Common myeloid progenitor, CD34-positive (primary cell): ENCODE measurements at places on chromosomes 1 and 21.

DNA sequence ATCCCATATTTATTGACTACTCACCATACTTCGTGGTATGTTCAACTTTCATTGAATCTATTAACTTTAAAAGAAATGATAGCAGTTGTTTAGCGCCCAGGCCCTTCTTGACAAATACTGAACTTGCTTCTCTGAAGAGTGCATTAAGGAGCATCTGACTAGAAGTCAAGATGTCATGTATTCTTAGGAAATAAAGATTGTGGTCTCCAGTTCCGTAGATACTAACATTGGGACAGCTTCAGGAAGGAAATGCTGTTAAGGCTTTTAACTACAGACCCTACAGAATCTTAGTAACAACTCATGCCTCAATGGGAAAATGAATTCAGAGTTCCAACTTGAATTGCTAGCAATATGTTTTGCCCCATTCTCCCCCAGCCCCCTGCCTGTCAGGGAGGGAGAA, 14.8 kb downstream of the LYST start:
- no peak for DNase-seq

GRCh38 chr21:15445327-15445726, 284.5 kb upstream of the USP25 start:
- DNase-seq, result peak; percentile 84

GRCh38 chr1:200969726-200970561, 53.6 kb downstream of the KIF21B start:
- no peak for DNase-seq

DNA sequence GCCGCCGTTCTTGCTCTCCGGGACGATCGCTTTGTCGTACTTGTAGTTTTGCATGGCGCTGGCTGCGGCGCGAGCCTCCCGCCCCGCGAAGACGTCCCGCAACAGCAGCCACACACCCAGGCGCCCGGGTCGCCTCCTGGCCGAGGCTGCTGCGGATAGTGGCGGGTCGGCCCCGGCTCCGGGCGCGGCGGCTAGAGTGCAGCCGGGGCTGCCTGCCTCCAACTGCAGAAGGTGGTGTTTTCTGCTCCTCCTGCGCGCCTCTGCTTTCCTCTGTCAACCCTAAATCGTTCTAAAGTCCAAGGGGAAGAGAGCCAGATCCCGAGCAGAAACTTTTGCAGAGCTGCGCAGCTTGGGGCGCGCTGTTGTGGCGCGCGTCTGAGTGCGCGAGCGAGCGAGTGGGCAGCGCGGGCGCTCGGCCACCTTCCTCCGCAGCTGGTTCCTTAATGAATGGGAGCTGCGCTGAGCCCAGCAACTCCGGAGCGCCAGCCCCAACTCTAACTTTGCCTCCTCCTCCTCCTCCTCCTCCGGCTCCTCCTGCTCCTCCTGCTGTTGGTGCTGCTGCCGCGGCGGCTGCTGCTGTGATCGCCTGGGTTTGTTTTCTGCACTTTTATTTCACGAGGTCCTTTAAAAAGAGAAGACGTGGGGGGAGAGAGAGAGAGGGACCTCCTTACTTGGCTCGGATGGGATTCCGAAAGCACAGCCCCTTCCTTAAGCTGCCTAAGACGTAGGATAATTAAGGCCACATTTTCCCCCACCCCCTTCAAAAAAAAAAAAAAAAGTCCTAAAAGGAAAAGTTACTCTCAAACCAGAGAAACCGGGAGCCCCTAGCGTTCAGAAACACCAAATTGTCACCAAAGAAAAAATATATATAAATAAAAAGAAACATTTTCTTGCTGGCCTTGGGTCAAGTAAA, at the start of gene PLPP3:
PLPP3 (minus strand) TSS at position 601 of the 913 bp plus-strand sequence; CDS start at position 54, 547 bp downstream.
- peak; percentile 86 for DNase-seq

GRCh38 chr1:186735463-186735862, 55.2 kb upstream of the PTGS2 start:
- no peak for DNase-seq

GRCh38 chr1:89911191-89911991, 83.5 kb upstream of the ZNF326 start:
- no peak for DNase-seq

GRCh38 chr1:221865808-221866207, 123.9 kb upstream of the DUSP10 start:
- DNase-seq, result no peak

GRCh38 chr1:107724648-107725047, 240.3 kb downstream of the VAV3 start:
- no peak for DNase-seq

DNA sequence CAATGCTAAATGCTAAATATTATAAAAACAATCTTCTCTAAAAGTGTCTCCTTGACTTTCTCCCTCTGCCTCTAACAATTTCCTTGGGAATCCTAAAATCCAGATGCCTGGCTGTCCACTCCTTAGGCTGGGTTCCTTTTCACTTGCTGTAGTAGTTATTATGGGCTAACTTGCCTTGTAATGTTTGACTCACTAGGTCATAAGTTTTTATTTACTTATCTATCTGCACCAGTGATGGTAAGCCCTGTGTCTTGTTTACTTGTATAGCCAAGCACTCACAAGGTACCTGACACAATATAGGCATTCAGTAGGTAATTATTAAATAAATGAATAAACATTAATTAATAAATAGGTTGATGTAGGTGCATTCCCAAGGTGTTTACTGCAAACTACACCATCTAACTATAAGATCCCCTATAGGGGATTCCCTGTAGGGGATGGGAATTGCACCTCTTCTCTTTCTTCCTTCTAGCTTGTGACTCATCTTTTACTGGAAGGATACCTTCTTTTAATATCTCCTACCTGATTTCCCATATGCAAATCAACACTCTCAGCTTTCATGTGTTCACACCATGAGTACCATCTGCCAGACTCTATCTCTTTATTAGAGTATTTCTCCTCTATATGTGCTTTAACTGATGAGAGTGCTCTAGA, 14.7 kb upstream of the CHIA start:
- no peak for DNase-seq

GRCh38 chr1:163130225-163130856, 61.2 kb downstream of the RGS4 start:
- DNase-seq, result no peak

DNA sequence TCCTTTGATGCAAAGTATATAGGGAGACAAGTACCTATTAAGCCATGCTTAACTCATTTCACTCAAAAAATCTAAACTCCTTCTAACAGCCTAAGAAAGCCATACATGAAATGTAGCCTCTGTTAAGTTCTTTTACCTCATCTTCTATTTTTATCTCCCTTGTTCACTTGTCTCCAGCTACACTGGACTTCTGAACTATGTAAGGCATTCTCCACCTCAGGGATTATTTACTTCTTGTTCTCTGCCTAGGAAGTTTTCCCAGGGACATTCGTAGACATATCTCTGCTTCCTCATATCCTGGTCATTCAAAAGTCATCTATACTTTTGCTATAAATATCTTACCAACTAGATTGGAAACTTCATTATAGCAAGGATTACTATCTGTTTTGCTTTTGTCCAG, 96.9 kb downstream of the COP1 start:
- DNase-seq, result no peak

DNA sequence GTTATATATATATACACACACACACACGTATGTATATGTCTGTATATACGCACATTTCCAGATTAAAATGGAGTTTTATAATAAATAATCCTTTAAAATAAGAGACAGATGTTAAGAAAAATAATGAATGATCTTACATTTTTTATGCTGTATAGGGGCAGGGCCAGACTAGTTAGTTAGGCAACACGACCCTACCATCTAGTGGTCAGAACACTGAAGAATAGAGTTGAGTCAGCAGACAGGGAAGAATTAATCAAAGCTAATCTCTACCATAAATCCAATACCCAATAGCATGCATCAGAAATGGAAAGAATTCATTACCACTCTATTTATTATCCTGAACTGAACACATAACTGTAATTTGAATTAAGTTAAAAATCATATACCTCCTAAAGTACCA, 156.7 kb downstream of the BRINP3 start:
- DNase-seq, result no peak

DNA sequence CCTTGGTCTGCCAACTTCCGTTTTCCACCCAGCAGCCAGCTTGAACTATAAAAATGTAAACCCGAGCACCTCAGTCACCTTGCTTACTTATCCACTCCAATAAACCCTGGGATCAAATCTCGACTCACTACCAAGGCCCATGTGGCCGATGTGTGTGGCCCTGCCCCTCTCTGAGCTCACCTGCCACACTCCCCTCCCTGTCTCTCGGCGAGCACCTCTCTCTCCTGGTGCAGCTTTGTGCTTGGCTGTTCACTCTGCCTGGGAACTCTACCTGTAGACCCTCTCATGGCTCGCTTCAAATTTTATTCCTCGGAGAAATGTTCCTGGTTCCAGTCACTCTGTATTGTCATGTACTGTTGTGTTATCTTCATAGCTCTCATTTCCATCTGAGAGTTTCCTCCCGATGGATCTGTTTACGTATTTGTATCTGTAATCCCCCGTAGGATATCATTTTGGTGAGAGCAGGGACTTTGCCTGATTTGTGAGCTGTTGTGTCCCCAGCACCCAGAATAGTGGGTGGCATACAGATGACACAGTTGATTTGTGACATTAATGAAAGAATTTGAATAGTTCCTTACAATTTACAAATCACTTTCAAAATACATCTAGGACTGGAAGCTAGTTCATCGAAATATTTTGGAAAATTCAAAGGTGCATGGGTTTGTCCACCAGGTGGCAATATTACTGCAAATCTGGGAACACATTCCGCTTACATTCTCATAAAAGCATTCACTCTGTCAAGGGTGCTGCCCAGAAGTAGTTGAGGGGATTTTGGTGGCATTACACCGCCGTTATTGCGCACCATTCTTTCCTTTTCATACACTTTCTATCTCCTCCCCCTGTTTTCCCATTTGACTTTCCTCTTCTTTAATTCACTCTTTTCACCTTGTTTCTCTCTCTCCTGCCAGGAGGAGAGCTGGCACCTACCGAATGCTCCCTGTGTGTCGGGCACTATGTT, 95.3 kb downstream of the ABCA4 start:
- peak; percentile 74 for DNase-seq

DNA sequence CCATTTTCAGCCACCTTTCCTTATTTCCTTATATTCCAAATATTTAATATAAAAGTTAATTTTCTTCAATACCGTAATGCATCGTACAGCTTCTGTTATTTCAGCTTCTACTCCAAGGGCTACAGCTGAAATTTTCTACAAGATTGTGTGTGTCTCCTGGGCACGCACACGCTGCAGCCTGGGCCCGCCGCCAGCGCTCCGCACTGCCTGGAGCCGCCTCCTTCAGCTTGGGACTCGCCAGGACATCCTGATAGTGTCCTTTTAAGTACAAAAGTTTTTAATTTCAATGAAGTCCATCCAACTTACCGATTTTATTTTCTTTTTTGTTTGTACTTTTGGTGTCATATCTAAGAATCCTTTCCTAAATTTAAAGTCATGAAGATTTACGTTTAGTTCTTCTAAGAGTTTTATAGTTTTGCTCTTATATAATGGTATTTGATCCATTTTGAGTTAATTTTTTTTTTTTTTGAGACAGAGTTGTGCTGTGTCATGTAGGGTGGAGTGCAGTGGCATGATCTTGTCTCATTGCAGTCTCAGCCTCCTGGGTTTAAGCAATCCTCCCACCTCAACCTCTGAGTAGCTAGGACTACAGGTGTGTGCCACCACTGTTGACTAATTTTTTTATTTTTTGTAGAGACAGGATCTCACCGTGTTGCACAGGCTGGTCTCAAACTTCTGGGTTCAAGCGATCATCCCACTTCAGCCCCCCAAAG, 82.8 kb downstream of the AXDND1 start:
- DNase-seq, result no peak

DNA sequence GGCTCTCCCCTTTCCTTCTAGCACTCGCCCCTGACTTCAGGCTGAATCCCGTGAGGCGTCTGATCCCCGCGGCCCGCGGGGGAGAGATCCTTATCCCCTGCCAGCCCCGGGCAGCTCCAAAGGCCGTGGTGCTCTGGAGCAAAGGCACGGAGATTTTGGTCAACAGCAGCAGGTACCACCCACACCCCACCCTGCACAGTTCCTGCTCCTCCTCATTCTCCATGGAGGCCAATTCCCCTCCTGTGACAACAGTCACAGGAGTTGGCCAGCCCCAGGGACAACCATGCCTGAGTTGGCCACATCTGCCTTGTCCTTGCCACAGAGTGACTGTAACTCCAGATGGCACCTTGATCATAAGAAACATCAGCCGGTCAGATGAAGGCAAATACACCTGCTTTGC, 20.0 kb downstream of the TMEM81 start:
- no peak for DNase-seq

GRCh38 chr1:51019811-51020210, 49.8 kb downstream of the CDKN2C start:
- DNase-seq, result no peak

DNA sequence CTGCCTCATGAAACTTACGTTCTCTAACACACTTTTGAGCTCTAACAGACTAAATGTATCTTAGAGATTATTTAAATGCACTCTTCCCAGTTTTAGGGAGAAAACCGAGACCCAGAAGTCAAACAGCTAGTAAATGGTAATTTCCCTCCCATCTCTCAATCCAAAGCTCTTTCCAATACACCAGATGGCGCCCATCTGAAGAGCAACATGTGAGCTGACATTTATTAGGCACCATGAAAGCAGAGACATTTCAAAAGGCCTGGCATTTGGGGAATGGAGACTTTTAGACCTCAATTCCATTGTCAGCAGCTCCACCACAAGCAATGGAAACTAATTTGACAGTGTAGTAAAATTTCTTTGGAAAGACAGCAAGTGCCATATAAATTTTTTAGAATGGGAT, 191.4 kb downstream of the DAB1 start:
- no peak for DNase-seq

DNA sequence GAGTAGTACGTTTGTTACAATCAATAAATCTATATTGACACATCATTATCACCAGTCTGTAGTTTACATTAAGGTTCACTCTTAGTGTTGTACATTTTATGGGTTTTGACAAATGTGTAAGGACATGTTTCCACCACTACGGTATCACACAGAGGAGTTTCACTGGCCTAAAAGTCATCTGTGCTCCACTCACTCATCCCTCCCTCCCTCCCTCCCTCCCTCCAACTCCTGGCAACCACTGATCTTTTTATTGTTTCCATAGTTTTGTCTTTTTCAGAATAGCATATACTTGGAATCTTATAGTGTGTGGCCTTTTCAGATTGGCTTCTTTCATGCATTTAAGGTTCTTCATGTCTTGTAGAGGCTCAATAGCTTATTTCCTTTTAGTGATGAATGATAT, 44.1 kb upstream of the RHOU start:
- no peak for DNase-seq

DNA sequence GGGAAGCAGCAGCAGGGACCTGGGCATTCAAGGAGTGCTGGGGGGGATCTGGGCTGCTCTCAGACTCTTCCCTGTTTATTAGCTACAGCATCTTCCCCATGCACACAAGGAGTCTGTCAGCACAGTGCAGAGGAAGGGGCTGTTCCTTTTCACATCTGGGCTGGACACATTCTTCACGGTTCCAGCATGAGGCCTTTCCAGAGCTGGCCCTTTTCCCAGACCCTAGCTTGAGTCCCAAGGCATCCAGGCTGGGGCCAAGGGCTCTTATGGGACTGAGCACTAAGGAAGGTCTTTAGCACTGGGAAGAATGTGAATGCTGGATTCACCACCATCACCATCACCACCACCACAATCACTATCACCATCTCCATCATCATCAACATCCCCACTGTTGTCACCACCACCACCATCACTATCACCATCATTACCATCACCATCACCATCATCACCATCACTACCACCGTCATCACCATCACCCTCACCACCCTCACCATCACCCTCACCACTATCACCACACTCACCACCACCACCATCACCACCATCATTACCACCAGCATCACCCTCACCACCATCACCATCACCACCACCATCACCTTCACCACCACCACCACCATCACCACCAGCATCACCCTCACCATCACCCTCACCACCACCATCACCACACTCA, 28.4 kb downstream of the PARK7 start:
- DNase-seq, result no peak

GRCh38 chr1:7930645-7931445, 9.8 kb downstream of the TNFRSF9 start:
- DNase-seq, result peak; percentile 11
